ENCODE measurements at places on chromosomes 5 and 9.

- no peak for DNase-seq
Observed at GRCh38 chr5:34977934-34978613, 48.7 kb downstream of the DNAJC21 start.

DNA sequence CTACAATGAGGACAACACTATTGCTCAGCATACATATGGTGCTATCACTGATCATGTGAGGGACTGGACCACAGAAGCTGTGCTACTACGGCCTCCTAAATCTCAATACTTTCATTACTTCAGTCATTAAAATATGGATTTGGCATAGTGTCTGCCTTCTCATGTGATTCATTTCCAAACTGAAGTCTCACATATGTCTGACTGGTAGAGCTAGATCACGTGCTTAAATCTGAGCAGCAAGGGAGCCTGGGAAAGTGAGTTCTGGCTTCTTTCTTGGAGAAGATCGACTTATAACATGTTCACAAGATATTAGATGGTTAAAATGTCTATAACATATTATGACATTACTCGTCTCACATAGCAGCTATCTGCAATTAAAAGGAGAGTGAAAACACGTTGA is 8.3 kb downstream of the KIF4B start:
- no peak for DNase-seq

GRCh38 chr9:136117291-136117915 is 1.3 kb downstream of the TMEM250 start:
- DNase-seq, result peak; percentile 64

DNA sequence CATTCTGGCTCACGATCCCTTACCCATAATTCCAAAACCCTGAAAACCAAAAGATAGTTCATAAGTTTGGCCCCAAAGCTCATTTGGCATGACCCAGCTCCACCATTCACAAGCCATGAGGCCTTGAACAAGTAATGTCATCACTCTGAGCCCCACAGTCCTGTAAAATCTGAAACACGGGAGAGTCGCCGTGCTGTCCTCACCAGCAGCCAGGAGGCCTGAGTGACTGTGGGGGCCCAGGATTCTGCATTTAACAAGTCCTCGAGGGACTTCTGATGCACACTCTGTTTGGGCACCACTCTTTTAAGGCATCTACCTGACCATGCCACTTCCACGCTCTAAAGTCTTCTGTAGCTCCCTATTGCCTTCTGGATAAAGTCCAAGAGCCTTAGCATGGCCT is 40.8 kb downstream of the DUSP1 start:
- no peak for DNase-seq

DNA sequence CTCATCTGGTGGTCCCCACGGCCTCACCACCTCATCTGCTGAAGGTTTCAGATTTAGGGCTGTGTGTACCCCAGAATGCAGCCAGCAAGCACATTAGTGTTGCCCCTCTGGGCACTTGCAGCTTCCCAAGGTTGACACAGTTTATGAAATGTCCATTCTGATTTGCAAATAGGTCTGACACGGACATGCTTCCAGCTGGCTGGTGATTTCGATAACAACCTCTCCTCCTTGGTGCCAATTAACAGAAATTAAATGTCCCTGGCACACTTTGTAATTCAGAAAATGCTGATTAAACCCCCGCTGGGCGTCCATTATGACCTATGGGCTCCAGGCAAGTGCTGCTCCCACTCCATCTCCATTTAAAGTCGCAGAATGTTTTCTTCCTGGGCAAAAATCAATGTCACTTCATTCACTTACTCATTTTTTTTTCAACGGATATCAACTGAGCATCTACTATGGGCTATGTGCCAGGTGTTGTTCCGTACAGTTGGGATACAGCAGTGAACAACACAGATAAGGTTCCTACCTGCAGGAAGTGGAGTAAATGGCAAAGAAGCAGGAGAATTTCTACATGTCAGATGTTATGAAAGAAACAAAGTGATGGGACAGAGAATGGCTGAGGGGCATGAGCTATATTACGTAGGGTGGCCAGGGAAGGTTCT is 32.0 kb downstream of the PLAC8L1 start:
- DNase-seq, result no peak

DNA sequence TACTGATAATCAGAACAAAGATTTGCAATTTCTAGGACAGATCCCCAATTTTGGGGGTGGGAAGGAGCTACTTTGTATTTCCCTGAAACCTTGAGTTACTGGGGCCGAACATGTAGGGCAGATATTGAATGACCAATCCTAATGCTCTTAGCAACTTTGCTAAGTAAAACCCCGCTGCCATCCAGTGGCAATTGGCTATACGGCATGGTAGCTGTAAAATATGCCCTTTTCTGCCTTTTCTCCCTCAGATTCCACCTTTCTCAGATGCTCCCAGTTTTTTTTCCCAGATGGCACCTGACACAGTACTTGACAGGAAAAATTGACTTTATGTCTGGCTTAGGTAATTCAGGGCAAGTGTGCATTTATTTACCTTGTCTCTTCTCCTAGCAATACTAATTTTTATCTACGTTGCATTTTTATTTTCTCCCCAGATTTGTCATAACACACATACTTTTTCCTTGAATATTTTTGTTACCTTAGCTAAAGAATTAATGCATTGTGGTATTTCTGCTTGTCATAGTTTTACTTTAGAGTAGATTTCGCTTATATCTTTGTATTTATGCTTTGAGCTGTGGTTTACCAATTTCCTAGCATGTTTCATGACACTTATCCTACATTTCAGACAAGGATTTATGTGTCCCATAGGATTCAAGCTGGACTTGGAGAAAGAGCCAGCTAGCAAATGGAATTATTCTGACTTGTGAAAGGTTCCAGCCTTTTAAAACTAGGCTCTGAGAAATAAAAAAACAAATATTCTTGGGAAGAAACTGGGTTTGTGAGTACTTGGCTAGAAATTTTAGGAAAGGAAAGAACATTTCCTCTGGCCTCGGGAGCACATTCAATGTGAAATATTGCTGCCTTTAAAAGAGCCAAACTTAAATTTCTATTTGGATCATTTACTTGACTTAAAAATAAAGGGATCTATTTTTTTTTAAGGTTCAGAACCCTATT is 37.4 kb downstream of the PIK3R1 start:
- DNase-seq, result peak; percentile 69

DNA sequence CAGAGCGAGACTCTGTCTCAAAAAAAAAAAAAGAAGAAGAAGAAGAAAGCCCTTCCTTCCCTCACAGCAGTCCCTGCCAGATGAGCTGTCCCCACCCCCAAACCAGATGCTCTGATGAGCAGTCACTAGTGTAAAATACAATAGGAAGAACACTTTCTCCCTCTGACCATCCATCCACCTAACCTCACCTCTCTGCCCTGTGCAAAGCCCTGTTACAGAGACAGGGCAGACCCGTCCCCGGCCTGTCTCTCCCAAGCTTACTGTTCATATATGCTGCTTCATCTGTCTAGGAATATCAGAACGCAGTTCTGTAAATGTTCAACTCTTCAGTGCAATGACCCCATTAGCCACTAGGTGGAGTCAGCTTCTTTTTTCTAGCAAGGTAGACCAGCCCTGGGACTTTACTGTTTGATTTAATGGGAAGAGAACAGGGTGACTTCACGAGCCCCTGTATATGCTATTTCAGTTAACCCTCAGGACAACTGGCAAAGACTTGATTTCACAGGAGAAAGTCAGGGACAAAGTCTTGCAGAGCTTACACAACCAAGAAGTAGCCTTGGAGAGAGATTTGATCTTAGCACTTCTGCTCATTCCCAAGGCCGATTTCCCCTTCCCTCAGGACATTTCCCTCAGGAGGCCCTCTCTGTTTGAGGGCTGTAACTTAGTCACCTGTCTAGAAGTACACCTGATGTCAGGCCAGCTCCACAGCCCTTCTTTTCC is 14.9 kb upstream of the FGFR4 start:
- DNase-seq, result peak; percentile 80

GRCh38 chr5:56633950-56634349 is 181.4 kb upstream of the MAP3K1 start:
- no peak for DNase-seq

GRCh38 chr5:79202076-79202475 is 33.9 kb upstream of the JMY start:
- DNase-seq, result no peak

DNA sequence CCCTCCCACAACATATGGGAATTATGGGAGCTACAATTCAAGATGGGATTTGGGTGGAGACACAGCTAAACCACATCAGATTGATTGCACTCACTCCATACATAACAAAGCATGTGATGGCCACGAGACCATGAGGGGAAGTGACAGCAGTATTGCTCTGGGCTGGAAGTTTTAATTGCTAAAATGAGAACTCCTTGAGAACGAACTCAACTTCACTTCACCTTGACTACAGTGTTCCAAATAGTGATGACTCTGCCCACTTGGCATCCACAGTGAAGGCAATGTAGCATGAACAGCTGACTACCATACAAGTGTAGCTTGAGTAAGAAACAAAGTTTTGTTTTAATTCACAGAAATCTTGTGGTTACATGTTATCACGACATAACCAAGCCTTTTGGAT is 739 bp upstream of the SPINK7 start:
- no peak for DNase-seq

DNA sequence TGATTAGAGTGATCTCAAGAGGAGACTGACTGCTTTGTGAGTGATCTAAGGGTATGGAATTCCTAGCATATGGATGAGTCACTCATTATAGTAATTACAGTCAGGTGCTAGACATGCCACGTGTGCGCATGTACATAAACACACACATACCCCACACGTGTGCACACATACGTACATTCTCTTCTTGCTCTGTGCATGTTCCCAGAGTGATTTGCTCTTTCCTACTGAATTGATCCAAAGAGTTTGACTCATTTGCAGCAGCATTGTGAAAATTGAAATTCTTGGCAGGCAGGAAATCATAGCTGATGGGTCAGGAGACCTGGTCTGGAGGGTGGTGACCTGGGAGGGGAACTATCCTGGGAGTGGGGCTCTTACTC is 63.8 kb downstream of the ANGPTL2 start:
- no peak for DNase-seq

- peak; percentile 53 for DNase-seq
Observed at GRCh38 chr9:129174724-129175514, 3.1 kb downstream of the IER5L start.

- no peak for DNase-seq
Observed at GRCh38 chr9:129209109-129209508, 31.0 kb upstream of the IER5L start.
